ENCODE measurements at places on chromosomes 4 and X.

- DNase-seq = no peak
These were observed 56.3 kb downstream of the SHROOM2 start for GRCh38 chrX:9842541-9842940.

- no peak for DNase-seq
These were observed 185.1 kb upstream of the DIPK2B start for GRCh38 chrX:45385757-45386156.

GRCh38 chrX:74923942-74924448 is 1.3 kb downstream of the NEXMIF start:
- peak; percentile 1 for DNase-seq

DNA sequence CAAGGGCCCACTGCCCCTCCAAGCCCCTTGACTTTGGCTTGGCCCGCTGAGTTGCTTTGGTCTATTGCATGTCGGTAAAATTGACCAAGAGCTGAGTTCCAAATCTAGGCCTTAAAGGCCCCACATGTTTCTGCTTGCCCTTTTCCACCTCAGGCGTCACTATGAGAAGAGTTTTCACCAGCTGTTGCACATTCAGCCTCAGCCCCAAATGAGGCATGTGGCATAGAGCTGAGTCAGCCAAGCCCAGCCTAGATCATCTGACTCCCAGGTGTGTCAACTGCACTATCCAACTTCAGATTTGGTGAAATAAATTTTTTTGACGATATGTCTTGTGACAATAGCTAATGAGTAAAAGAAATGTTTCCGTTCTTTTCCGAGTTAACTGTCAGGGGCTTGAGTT is 424.5 kb upstream of the FAM47C start:
- no peak for DNase-seq

DNA sequence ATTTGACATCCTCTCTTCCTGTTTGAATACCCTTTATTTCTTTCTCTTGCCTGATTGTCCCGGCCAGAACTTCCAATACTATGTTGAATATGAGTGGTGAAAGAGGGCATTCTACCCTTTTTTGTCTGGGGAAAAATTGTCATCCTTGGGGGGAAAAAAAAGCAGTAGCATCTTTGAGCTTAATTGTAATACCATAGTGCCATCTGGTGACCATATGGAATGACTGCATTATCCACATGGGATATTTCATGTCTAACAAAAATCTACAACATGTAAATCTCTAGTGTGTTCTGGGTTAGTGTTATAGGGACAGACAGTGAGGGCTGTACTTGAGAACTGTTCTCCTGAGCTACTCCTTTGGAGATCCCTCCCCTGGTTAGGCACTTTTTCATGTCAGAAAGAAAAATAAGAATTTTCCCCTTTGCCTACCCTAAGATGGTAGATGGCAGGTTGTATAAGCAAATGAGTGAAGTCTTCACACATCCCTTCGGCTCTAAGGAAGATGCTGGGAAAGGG is 26.0 kb downstream of the CAPN6 start:
- DNase-seq = no peak

DNA sequence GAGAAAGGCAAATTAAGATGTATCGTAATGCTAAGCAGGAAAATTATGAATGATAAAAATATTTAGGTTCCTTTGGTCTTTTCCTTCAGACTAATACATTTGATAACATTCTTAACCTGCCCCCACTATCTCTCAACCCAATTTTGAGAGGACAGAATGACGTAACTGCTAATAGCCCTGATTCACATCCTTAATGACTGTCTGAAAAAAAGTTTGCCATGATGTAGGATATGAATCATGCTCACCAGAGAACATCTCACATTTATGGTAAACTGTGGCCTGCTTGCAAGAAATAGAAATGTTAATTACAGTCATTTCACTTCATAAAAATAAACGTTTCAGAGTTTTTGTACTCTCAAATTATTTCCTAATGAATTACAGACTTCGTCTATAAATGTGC is 128.0 kb upstream of the VEGFC start:
- no peak for DNase-seq

- DNase-seq = peak; percentile 48
These were observed 88.2 kb upstream of the TNIP3 start for GRCh38 chr4:121252224-121252806.

GRCh38 chr4:152805071-152805650 is 25.4 kb downstream of the ARFIP1 start:
- no peak for DNase-seq

GRCh38 chr4:154507156-154507555 is 15.6 kb upstream of the DCHS2 start:
- DNase-seq = no peak

GRCh38 chr4:153962311-153963039 is 173.6 kb upstream of the SFRP2 start:
- DNase-seq = no peak

DNA sequence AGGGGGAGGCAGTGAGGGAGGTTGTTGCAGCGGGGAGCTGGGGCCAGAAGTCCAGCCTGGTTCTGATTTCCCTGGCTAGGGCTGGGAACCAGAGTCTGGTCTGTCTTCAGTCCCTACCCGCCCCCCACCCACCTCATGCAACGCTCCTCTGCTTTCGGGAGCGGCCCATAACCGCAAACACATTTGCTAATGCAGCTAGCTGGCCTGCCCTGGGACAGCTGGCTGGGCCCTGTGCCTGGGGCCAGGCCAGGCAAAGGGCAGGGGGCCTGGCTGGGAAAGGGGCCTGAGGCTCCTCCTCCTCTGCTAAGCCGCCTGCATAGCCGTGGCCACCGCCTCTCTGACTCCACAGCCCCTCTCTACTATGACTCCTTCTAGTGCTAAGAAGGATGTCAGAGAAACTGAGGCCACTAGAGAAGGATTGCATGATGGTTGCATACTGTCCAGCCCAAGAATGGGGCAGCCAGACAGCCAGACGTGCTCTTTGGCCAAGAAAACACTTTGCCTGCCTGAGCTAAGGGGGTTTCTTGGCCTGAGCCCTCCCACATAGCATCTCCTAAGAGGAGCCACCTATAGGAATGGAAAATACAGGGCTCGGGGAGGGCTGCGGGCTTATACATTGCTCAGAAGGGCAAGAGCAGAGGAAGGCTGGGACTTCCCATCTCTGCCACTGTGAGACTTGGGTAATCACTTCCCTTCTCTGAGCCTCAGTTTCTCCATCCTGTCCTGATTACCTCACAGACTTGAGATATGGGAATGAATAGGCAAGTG is 76.9 kb downstream of the PJA1 start:
- DNase-seq = no peak

- peak; percentile 54 for DNase-seq
These were observed 50.8 kb downstream of the HTRA3 start for GRCh38 chr4:8320386-8320750.

- no peak for DNase-seq
These were observed 22.1 kb downstream of the PDE6B start for GRCh38 chr4:647481-647880.

GRCh38 chrX:122641136-122641535 is 542.9 kb upstream of the GRIA3 start:
- no peak for DNase-seq

DNA sequence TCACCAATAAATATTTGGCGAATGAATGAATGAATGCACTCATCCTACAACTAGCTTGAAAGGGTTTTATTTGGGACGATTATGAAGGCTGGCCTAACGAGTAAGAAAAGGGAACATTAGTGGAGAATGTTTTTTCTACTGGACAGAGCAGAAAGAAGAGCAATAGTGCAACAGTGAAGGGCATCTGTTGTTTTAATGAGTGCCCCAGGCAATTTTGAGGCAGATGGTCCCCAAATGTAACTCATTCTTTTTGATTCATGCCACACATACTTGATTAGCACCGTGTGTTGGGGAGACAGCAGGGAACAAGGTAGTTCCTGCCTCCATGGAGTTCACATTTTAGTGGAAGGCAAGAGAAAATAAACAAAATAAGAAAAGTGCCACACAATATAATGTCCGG is 22.7 kb upstream of the INTS6L start:
- DNase-seq = no peak

DNA sequence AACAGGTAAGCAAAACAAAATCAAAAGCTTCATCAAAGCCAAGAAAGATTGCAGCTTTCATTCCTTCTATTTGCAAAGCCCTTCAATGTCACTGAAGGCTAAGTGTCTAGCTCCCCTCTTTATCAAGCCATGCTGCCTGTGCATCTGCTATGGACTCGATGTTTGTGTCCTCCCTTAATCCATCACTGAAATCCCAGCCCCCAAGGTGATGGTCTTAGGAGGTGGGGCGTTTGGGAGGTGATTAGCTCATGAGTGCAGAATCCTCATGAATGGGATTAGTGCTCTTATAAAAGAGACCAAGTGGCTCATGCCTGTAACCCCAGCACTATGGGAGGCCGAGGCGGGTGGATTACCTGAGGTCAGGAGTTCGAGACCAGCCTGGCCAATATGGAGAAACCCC is 6.9 kb upstream of the TRIM2 start:
- DNase-seq = no peak

- no peak for DNase-seq
These were observed 131.0 kb downstream of the PDS5A start for GRCh38 chr4:39846705-39847104.

DNA sequence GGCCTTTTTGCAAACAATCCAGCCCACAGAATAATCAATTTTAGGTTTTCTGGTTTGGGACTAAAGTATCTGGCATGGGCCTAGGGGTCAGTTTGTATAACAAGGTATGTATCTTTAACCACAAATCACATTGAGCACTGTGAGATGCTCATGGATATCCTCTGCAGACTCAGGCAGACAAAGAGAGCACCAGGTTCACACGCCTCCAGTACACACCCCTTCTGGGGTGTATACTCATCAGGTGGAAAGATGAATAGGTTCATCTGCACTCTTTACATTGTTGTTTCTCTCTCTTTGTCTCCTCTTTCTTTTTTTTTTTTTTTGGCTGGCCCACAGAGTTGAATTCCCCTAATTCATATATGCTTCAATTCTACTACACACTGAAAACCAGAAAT is 21.1 kb downstream of the TEC start:
- DNase-seq = no peak

DNA sequence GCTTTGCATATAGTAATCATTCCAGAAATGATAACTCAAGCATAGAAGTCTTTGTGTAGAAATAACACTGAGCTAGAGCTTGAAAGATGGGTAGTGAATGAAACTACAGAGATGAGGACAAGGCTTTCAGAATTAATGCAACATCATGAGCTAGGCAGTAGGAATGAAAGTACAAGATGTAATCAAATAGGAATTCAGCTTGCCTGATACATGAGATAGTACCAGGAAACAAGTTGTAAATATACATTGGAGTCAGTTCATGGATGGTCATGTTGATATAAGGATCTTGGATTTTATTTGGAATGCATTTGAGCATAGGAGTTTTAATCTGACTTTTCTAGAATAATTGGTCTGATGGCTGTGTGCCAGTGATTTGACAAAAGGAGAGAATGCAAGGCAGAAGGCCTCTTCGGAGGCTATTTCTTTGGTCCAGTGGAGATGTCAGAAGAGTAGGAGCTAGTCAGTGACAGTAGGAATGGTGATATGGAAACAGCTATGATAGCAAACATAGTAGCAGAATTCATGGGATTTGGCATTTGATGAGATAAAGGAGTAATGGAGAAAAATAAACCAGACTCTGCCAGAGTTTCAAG is 206.4 kb upstream of the PACRGL start:
- DNase-seq = no peak

- DNase-seq = peak; percentile 86
These were observed at the start of gene GUCY1B1 for GRCh38 chr4:155758481-155759371. Gene GUCY1B1 (plus strand): TSS chr4:155759021. CDS start chr4:155759141, 120 bp downstream.

- DNase-seq = no peak
These were observed 76.1 kb upstream of the SH3RF1 start for GRCh38 chr4:169346840-169347239.

- DNase-seq = no peak
These were observed 253.9 kb downstream of the ANK2 start for GRCh38 chr4:113303315-113303714.

DNA sequence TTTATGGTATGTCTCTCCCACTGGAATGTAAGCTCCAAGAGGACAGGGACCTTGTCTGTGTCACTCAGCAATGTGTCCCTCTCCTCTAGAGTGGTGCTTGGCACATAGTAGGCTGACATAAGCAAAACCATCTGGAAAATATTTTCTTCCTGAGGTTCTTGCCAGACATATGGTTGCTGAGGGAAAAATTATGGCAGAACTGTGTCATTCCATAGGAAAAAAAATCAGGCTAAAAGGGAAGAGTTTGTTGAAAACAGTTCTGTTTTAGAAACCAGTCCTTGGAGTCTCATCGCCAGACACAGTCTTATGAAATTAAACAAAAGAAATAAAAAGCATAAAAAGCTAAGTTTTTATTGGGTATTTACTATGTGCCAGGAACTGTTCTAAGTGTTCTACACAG is 60.9 kb downstream of the RTL9 start:
- no peak for DNase-seq

- DNase-seq = no peak
These were observed 80.8 kb upstream of the ANK2 start for GRCh38 chr4:112968451-112969159.

DNA sequence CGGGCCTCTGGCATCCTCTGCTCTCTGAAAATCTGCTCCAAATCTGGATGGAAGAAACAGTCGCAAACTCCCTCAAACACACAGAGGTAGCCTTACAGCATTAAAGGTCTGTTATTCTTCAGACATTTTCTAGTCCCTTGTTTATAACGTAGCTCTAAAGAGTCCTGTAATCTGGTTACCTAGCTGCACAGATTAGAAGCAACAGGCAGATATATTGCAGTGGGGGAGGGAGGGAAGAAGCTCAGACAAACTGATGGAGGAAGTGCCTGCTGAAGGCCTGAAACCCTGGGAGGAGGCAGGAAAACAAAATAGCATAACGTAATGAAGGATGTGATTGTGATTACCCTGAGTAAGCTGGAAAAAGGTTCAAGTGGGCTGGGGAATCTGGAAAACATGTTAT is 39.4 kb downstream of the ZCCHC12 start:
- no peak for DNase-seq

DNA sequence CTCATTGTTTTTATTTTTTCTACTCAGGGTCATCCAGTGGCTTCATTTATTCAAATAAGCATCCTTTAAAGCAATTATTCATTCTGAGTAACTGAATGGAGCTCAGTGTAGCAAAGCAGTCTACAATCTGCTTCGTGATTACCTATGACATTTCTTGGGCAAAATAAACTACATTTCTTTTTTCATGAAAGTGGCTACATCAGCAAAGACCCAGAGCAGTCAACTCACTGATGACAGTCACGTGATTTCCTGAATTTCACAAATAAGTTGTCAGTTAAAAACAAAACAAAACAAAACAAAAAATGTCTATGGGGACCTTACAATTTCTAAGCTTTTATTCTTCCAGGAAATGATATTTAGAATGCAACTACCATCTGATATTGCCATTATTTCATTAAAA is 182.1 kb downstream of the VEGFC start:
- DNase-seq = no peak

DNA sequence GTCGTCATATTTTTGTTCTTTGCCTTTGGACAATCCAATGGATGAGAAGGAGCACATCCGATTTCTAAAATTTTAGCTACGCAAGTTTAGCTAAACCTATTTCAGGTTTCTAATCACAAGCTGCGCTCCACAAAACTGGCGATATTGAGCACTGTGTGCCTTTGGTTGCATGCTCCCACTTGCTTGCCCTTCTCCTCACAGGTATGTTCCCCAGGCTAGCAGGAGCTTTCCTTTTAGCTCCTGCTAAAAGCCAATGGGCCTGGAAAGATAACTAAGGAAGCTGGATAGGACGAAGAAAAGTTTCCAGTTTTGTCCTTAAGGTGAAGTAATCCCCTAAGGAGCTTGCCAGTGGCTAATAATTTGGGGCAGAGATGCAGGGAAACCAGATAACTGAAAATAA is 975.2 kb downstream of the FSTL5 start:
- DNase-seq = no peak

- DNase-seq = no peak
These were observed 103.0 kb downstream of the IRF2 start for GRCh38 chr4:184371390-184371787.

Data from iPS DF 6.9 (cell line).